ENCODE measurements at places on chromosomes 12 and 14.

GRCh38 chr12:6215932-6216494 lies 15.8 kb downstream of the CD9 start:
- no peak for DNase-seq

DNA sequence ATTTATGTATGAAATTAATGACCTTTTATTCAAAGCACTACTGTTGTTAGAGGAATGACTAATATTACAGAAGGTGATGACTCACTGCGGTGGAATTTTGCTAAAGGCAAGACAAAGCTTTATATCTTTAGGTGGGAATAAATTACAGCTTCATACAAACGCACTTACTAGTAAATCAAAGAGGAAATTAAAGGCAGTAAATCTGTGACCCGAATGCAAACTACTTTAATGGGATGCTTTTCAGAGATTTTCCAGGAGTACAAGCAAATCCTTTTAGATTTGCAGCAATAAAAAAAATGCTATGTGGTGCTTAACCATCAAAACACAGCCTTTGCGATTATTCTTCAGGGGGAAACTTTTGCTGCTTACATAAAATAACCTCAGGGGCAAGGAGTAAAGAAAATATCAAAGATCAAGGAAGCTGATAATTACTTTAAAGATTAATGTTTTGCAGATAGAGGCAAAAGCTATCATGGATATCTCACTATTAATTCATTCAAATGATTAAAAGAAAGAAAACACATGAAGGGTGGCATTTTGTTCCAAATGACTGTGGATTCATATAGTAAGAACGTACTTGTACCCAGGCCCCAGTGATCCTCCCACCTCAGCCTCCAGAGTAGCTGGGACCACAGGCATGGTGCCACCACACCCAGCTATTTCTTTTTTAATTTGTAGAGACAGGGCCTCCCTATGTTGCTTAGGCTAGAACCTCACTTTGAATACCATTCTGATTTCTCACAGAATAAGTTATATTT lies 98.9 kb downstream of the DENND5B start:
- no peak for DNase-seq

GRCh38 chr14:97106166-97106565 lies 309.0 kb downstream of the VRK1 start:
- no peak for DNase-seq

DNA sequence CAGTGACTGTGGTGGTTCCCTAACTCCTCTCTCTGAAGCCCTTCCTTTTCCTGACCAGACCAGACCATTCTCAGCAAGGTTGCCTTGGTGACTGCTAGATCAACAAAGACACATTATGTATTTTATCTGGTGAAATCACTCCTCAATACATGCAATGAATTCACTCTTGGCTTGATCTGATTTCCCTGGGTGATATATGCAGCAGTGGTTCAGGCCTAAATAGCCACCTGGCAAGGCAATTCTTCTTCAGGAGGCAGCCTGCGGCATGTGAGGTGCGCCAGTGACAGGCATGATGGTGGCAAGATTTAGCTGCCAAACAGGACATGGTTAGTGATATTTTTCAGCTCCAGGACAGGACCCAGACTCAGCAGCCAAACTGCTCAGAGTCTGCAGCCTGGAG lies 350.3 kb upstream of the CCDC196 start:
- DNase-seq = no peak

GRCh38 chr12:59020073-59020946 lies 100.0 kb upstream of the LRIG3 start:
- DNase-seq = no peak

- DNase-seq = no peak
Observed at GRCh38 chr12:21220266-21220665, 89.3 kb downstream of the SLCO1B1 start.

- no peak for DNase-seq
Observed at GRCh38 chr14:22434901-22435550, 154.0 kb downstream of the DAD1 start.

DNA sequence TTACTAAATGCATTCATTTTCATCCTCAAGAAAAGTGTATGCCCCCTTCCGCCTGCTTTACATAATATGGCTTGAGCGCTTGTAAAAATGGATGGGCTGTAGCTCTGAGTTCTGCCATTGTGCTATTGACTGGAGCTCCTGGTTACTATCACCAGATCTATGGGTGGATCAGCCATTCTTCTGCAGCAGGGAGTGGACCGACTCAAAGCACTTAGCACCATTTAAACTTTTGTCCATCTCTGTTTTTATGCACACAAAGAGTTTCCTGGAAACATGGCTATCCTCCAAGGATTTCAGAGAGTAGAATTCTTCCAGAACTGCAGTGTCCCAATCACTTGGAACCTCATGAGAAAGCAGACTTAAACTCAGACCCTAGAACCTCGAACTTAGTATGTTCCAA lies 4.5 kb upstream of the NUMB start:
- no peak for DNase-seq

All from CD4-positive, alpha-beta T cell treated with Interleukin-17A for 1 hour (primary cell).